ENCODE measurements at places on chromosomes 13 and 19.

- no peak for DNase-seq
Observed at GRCh38 chr13:100433475-100433874, 155.1 kb downstream of the GGACT start.

- no peak for DNase-seq
Observed at GRCh38 chr19:37304884-37305255, 66.0 kb upstream of the ZNF527 start.

- DNase-seq: peak; percentile 25
Observed at GRCh38 chr19:15812060-15812722, 3.3 kb downstream of the OR10H1 start.

GRCh38 chr19:11295180-11295579, 780 bp upstream of the TSPAN16 start:
- DNase-seq: no peak

GRCh38 chr13:46866150-46866549, 30.7 kb downstream of the HTR2A start:
- no peak for DNase-seq

- no peak for DNase-seq
Observed at GRCh38 chr13:71079638-71080037, 787.4 kb downstream of the DACH1 start.

DNA sequence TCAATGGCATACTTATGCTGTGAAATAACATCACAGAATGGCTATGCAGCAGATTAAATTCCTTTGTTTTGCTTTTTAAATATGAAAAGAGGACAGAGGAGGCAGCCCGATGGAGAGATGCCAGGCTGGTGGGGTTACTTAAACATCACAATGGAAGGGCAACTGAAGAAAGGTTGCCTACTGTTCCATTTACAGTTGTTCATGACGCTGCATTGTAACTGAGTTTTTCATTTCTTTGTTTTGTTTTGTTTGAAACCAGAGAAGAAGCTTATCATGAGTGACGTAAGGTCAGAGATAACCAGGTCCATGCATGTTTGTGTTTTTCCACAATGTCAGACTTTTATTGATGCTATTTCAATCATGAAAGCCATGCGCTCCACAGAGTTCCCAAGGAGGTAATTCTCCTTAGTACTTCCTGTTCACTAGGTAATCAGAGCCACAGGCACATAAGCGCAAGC, 273.8 kb downstream of the LHFPL6 start:
- DNase-seq: no peak

GRCh38 chr19:16566161-16566560, 6.1 kb downstream of the SLC35E1 start:
- DNase-seq: peak; percentile 83

DNA sequence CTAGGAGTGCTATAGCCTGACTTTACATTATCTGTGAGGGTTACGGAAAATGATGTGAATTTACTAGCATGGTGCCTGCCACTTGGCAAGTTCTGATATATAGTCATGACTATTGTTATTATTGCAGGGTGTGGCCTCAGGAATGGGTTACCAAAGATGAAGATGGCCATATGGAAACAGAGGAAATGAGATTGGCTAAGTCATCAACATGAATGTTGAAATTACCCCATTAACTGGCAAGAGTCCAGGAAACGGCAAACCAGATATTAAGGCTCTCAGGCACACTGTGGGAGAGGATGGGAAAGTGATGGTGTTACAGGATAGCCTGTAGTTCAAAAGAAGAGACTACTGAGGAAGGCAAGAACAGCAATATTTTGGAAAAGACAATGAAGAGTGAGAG, 183.3 kb downstream of the KCNRG start:
- no peak for DNase-seq

DNA sequence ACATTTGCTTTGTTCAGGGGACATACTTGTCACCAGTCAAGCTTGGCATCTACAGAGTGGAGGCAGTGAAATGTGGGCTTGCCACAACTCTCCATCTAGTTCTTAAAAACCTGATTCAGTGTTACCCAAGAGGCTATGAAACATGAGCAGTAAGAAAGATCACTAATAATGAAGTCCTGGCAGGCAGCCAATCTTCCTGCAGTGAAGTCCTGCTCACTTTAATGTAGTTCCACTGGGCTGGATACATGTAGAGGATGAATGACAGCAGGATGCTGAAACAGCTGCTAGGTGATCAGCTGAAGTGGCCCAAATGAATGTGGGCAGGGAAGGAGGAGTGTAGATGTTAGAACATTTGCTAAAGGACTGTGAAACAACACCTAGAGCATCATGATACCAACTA, 1213.1 kb downstream of the OLFM4 start:
- no peak for DNase-seq

DNA sequence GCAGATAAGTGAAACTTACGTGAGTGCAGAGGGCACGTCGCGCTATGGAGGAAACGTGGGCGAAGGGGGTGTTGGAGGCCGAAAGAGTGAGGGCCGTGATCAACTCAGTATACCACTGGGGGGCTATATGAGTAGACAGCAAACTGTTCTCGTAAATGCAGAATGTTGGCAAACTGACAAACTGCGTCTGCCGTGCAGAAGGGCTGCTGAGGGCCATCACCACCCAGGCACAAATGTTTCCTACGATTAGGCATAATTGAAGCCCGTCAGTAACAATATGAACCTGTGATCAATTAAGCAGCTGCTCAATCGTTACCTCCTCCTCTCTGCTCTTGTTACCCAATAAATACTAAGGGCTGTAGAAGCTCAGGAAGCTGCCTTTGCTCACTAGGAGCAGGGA, 17.3 kb upstream of the MADCAM1 start:
- DNase-seq: no peak

GRCh38 chr19:5985098-5985783, 7.3 kb upstream of the RANBP3 start:
- no peak for DNase-seq

DNA sequence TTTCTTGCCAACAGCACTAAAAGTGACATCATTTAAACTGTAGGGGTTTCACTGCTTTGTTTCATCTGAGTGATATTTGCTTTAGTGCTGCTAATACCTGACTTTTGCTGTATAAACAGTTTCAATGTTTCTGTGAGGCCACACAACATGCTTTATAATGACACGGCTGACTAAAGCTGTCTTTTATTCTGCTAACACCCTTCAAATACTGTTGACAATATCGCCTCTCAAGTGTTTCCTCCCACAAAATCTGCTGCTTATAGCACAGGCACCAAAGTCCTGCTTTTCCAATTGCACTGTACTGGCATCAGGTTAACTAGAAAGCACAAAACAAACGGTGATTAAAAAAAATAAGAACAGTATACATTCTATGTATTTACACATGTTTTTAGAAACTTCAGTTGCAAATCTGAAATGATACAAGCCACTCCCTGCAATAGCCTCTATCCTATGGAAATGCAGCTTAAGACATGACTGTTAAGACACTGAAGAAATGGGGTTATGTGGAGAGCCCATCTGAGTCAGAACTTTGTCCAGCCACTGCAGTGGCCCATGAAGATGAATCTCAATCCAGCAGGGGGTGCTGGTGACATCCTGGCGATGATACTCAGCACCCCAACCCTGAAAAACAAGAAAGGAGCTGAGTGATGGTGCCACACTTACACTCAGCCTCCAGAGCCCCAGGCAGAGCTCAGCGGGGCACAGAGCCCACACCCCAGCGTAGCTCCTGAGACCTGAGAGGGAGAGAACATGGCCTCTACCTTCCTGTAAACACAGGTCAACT, 29.4 kb downstream of the RFXAP start:
- no peak for DNase-seq

- DNase-seq: no peak
Observed at GRCh38 chr19:2287585-2288337, 5.8 kb upstream of the PEAK3 start.

GRCh38 chr13:89982407-89983095, 1364.9 kb upstream of the MIR17HG start:
- DNase-seq: no peak

GRCh38 chr19:1855040-1855827, 7.0 kb upstream of the REXO1 start:
- DNase-seq: peak; percentile 74

DNA sequence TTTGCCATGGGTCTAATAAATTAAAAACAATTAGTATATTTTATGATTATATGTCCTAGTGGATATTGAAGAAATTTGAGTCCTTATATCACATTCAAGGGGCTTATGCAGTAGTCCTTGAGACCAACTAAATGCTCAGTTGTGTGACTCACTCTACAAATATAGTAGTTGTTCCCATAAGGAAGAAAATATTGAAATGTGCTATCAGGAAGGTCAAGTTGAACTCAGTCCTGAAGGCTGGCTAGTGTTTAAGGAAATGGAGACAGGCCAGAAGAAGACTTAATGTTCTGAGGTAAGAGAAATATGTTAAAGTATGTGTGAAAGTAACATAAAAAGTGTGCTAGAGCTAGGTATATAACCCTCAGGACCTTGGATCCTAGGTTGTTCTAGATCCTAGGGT, 766.1 kb upstream of the GPC6 start:
- DNase-seq: no peak

DNA sequence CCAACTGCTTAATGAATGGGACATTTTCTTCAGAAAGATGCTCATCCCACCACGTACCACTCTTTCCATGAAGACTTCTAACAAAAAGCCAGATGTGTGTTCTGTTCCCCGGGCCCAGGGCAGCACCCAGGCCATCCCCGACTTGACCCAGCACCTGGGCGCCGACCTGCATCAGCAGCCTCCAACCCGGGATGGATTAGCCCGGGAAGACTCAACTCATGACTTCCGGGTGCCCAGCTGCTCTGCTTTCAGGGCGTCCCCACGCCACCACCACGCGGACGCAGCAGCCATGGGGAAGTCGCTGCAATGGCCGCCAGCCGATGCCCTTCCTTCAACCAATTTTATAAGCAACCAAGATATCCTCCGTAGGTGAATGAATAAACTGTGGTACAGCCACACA, 123.8 kb upstream of the TUBA3C start:
- DNase-seq: no peak

DNA sequence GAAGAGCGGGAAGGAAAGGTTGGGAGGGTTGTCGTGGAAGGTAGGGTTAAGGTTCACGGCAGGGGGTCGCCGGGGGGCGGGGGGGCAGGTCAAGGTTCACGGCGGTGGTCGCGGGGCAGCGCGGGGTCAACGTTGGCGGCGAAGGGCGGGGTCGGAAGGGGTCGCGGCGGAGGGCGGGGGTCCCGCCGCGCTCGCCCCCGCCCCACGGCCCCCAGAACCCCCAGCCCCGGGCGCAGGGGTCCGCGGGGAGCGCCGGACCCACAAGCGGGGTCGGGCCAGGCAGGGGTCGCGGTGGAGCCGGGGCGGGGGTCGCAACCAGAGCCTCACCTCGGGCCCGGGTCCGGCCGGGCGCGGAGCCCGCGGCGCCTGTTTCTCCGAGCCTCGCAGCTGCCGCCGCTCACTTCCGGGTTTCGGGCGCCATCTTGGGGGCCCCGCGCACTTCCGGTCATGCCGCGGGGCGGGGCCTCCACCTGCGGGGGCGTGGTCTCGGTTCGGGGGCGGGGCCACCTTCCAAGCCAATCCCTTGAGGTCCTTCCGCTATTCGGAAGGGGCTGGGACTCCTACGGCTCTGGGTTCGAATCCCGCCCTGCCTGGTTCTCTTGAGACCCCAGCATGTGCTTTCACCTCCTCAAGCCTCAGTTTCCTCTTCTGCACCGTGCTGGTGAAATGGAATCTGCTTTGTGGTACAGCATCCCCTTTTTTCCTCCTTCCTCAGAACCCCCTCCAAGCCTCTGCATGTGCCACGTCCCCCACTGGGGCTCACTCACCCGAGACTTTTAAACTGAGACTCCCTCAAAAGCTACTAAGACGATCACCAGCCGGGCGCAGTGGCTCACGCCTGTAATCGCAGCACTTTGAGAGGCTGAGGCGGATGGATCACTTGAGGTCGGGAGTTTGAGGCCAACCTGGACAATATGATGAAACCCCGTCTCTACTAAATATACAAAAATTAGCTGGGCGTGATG, at the start of gene SBNO2:
SBNO2 (minus strand) TSS at position 424 of the 965 bp plus-strand sequence. CDS start 19,992 bp downstream, outside the sequence.
- peak; percentile 78 for DNase-seq

DNA sequence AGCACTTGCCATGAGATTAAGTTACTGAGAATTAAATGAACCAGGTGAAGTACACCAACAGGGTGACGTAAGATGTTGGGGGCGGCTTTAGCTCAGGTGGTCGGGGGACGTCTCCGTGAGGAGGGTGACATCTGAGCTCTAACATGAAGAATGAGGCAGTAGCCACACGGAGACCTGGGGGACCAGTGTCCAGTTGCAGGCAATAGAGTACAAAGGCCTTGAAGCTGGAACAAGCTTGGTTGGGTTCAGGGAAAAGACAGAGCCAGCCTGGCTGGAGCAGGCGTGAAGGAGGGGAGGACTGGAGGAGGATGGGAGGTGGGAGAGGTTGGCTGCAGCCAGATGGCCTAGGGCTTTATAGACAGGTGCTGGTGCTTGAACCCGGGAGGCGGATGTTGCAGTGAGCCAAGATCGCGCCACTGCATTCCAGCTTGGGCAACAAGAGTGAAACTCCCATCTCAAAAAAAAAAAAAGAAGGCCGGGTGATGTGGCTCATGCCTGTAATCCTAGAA, 1.6 kb downstream of the SPINT2 start:
- DNase-seq: no peak

DNA sequence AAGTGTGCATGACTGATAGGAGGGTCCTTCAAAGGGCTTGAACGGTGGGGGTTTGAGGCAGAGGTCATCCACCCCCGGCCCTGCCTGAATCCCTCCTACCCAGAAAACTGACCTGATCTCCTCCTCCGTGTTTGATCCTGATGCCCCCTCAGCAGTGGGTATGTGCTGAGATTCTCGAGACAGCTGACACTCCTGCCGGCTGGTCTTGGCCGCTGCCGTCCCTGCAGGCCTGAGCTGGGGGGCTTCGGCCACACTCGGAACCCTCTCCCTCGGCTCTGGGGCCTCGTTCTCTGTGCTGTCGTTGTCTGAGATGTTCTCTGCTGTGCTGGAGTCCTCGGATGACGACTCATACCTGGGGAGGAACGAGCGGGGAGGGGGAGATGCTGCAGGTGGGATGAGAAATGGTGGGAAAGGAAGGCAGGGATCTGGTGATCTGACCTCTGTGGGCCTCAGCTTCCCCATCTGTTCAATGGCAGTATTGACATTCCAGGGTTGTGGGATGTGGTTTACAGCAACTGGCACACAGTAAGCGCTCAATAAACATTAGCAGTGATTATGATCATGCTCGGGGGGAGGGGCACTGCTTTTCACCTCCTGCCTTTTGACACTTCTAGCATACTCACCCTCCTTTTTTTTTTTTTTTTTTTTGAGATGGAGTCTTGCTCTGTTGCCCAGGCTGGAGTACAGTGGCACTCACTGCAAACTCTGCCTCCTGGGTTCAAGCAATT, 20.7 kb downstream of the KANK2 start:
- DNase-seq: no peak

GRCh38 chr13:68174893-68175292, 944.8 kb upstream of the PCDH9 start:
- no peak for DNase-seq

DNA sequence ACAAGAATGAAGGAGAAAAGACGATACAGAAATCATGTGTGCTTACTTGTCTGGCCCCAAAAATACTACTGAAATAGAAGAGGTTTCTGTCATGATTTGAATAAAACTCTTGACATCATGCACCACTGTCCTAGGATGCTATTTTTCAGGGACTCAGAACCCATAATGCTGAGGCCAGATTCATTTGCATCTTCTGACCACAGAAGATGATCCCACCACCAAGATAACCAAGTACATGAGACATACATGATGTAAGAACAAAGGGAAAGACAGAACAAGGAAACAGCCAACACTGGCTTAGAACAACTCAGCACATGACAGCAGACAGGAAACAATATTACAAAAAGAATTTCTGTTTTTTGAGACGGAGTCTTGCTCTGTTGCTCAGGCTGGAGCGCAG, 2.5 kb downstream of the ZNF552 start:
- DNase-seq: no peak

GRCh38 chr13:66577358-66577757, 652.8 kb downstream of the PCDH9 start:
- no peak for DNase-seq

- no peak for DNase-seq
Observed at GRCh38 chr19:51120160-51120559, 4.5 kb upstream of the SIGLEC9 start.

Measured in effector memory CD4-positive, alpha-beta T cell (primary cell).